ENCODE measurements at places on chromosomes 11 and 22.
A peak's percentile ranks its signal among the peaks of the same experiment; 100 is the strongest.

DNA sequence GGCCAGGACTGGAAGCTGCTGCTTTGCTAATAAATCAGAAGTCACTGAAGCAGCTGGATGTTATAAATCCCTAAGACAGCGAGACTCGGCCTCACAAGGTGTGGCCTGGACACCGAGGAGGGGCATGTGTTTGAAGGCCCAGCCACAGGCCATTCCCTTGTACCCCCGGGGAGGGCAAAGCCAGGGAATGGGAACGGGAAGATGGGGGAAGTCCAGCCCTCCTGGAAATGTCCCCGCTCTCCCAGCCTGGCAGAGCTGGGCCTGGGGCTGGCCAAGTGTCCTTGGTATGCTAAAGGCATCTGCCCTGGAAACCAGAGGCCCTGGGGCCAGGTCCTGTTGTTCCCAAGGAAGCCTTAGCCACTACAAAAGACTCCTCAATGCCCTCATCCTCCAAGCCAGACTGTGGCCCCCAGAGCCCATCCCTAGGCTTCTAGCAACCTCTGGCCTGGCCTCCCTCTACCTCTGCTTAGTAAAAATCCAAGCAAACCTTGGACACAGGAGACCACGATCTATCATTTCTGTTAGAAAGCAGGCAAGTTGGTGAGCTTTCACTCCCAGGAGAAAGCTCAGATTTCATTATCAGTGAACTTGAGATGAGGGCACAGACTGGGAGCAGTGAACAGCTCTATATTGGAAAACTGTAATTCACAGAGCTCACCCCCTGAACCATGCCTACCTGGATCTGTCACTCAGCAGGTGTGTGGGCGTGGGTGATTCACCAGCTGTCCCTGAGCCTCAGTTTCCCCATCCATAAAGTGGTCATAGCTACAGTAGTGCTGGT is 11.0 kb downstream of the CHST1 start:
- no peak for DNase-seq

DNA sequence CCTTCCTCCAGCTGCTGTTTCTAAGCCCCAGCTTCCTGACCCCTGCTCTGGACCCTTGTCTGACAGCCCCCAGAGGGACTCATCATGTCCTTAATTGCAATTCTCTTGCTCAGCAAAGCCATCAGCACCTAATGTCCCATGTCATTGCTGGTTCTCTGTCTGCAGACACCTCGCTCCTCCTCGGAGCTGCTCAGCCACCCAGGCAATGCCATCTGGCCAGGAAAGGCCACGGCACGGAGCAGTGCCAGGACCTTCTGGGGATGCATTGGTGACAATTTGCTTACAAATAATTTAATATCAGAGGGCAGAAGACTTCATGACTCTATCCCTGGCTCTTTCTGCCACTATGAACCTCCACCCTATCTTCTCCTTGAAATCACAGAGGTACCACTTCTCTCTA is 107.0 kb upstream of the THY1 start:
- DNase-seq = no peak

GRCh38 chr22:40818747-40819598 is at the start of gene SLC25A17:
Gene SLC25A17, minus strand, starts transcription at chr22:40819346. Its CDS starts 98 bp downstream, at chr22:40819248.
- DNase-seq = peak; percentile 46

DNA sequence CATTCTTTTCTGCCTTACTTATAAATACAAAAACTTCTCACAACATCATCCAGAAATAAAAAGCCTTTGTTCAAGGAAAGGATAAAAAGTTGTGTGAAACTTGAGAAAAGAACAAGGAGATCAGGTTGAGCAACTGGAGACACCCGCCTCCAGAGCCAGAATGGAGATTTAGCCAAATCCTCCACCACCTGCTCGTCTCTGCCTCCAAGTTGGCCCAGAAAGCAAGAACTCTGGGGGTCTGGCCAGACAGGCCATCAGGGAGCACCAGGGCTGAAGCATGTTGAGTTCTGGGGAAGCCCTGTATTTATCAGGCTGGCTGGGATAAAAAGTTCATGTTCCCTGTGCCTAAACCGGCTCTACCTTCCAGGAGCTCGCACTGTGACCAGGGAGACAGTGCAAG is 14.9 kb downstream of the SMCO4 start:
- DNase-seq = no peak

GRCh38 chr22:23453277-23453676 is 126.8 kb downstream of the IGLL1 start:
- DNase-seq = no peak

DNA sequence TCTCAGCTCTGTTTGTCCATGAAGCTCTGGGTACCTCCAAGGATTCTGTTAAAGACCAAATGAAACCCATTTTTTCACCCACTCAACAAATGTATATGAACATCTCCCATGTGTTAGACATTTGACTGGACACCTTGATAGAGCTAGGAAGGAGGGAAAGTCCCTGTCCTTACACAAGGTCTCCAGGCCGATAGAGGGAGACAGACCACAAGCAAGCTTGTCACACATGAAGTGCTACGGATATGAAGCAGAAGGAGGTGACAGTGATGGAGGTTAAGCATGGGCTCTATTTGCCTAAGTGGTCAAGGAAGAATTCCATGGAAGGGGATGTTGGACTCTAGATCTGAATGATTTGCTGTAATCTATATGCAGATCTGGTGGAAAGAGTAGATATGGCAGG is 138.5 kb downstream of the MYO18B start:
- DNase-seq = no peak

- no peak for DNase-seq
Observed at GRCh38 chr11:36383195-36383594, 87.1 kb downstream of the PRR5L start.

DNA sequence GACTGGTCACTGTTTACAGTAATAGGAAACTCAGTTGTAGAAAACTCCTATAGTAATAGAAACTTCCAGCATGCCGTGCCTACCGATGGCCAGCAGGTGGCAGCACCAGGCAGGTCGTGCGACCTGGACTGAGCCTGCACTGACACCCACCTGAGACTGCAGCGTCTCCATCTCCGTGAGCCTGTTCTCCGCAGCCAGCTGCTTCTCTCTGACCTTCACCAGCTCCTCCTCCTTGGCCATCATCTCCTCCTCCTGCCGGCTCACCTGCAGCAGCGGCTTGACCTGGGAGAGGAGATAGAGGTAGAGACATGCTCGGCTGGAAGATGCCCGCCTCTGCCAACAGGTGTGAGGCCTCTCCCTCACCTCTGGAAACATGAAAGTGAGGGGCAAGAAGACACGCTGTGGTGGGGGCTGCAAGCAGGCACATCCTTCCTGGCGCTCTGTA is 48.5 kb downstream of the APOL1 start:
- no peak for DNase-seq

DNA sequence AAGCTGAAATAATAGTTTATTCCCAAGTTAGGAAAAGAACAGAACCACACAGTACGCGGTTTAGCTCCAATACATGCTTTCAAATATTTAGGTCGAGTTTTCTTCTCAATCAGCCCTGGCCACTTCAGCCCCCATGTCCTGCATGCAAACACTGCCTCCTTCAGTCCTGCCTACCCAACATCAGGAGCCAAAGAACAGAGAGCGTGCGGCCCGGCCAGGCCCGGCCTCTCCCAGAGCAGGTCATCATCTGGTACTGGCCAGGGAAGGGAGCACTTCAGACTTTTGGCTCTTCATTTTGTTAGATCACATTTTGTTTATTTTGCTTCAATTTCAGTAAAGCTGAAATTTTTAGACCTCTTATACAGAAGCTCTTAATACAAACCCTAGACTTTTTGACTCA is 6.7 kb downstream of the BRD1 start:
- DNase-seq = no peak

GRCh38 chr11:21988477-21988876 is 204.4 kb upstream of the ANO5 start:
- no peak for DNase-seq

- no peak for DNase-seq
Observed at GRCh38 chr11:45048313-45048841, 97.7 kb upstream of the TP53I11 start.

DNA sequence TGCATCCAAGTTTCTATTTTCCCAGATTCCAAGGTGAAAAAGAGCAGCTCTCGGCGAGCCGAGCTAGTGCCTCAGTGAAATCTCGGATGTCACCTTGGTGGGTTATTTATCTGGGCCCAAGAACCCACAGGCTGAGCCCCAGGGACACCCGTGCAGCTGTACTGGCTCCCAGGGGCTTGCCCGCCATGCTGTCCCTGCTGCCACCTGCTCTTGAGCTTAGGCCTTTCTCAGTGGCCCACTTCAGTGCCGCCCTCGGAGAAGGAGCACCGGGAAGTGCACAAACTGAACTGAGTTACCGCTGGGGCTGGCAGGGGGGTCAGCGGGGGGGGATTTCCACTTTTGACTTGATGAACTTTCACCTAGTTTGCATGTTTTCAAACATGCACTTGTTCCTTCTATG is 27.9 kb downstream of the CPT1A start:
- DNase-seq = no peak

DNA sequence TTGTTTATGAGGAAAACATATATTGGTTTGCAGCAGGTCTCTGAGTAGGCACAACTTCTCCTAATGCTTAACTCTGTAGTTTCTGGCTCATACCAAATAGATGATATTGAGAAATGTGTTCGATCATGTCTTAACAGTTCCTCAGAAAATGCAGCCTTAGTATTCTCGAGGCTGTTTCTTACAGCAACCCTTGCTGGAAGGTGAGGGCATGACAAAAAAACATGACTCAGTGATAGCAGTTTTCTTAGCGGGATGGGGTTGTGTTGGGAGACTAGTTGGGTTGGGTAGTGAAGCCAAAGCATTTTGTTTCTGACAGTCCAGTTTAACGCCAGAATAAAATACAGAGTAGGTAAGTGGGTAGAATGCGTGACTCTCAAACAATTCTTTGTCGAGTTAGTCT is 94.7 kb upstream of the PARVA start:
- no peak for DNase-seq

DNA sequence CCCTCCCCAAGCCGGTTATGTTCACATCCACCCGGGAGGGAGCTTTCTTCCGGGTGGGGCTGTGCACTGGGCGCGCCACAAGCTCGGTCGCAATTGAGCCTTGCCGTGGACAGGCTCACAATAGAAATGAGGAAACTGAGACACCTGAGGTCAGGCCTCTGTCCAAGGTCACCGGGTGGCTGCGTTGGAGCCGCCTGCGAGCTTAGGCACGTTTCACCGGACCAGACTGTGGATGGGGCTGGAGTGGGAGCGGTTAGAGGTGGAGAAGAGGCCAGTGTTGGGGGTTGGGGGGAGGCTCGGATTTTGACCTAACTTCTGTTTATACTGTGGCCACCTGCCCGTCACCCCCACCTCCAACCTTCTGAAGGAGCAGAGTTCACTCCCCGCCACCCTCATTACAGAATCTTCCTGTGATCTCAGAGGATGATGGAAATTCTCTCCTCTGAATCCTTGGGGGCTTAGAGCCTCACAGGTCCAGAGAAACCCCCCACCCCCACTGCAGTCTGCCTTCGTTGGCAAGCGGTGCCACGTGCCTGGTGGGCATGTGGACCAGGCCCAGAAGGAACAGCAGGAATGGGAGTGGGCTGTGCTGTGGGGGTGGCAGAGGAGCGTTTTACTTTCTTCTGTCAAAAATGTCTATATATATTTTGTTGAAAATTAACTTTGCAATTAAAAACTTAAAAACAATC is 631 bp upstream of the NPTXR start:
- DNase-seq = no peak
